ENCODE measurements at places on chromosomes 2 and 18. TPM values are rescaled to one million over a fixed set of nuclear protein-coding genes. Genes with fewer than 3 reads are reported as not detected.

DNA sequence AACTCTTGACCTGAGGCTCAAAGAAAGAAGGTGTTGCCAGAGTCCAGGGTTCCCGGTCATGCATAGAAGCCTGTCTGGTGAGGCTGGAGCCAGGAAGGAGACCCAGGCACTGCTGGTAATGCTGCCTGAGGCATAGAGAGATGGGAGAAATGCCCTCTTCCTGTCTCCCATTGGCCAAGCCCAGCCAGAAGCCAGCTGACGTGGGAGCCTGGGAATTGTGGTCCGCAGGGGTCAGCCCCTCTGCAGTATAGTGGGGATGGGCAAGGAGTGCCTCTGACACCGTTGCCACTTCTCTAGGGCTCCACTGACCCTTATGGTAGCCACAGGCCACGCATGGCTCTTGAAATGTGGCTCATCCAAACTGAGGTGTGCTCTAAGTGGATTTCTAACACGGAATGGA, 95.7 kb downstream of the CTIF start:
- DNase-seq = no peak

DNA sequence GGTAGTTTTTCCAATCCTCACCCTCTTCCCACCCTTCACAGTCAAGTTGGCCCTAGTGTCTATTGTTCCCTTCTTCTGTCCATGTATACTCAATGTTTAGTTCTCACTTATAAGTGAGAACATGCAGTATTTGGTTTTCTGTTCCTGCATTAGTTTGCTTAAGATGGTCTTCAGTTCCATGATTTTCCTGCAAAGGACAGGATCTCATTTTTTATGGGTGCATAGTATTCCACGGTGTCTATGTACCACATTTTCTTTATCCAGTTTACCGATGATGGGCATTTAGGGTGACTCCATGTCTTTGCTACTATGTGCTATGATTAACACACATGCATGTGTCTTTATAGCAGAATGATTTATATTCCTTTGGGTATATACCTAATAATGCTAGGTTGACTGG, 104.4 kb downstream of the STRN start:
- DNase-seq = no peak

GRCh38 chr2:181341855-181342600, 115.2 kb upstream of the ITGA4 start:
- DNase-seq = no peak

- no peak for DNase-seq
Observed at GRCh38 chr18:61290616-61291015, 42.6 kb upstream of the CDH20 start.

GRCh38 chr2:214730800-214731407, 78.6 kb downstream of the BARD1 start:
- peak; percentile 14 for DNase-seq

DNA sequence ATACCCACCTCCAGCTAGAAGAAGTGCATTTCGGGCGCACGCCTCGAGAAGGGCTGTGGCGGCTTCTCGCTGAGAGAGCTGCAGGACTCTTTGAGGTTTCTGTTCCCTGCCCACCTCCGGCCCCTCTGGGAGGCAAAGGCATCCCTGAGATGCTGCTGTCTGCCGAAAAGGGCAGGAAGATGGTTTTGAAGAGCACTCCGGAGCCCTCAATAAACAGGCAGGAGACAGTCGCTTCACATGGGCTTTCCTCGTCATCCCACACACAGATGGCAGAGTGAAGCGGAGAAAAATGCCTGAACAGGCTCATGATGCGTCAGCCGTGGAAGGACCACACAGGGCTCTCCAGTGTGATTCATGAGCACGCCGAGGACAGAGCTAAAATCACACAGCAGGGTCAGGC, 25.4 kb upstream of the GLI2 start:
- no peak for DNase-seq

DNA sequence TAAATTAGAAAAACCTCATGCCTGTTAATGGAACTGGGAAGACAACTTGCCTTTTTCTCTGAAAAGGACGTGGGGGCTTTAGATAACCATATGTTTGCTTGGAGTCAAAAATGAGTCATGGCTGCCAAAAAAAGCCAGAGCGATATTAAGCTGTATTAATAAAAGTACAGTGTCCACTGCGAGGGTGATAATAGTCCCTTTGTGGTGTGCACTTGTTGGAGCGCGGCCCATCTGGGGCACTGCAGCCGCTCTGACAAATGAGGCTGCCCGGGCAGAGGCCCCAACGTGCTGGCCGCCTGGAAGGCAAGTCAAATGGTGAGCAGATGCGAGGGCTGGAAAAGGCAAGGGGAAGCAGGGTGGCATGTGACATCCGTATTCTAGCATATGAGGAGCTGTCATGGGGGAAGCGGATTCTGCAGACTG, 103.3 kb upstream of the NCK2 start:
- peak; percentile 87 for DNase-seq

DNA sequence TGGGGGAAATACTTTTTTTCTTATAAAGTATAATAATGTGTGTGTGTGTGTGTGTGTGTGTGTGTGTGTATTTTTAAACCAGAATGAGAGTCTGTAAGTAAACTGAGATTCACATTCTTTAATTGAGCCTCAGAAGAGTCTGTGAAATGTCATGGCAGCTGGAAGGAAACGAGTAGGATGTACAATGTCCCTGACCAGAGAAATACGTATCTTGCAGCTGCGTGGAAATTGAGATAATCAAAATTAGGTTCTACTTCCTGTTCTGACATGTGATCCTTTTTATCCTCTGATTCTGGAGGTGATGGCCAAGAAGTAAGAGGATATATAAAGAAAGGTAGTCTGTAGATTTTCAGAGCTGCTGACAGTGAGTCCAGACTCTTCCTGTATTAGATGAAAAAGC, 50.0 kb downstream of the SH3RF3 start:
- DNase-seq = peak; percentile 54

DNA sequence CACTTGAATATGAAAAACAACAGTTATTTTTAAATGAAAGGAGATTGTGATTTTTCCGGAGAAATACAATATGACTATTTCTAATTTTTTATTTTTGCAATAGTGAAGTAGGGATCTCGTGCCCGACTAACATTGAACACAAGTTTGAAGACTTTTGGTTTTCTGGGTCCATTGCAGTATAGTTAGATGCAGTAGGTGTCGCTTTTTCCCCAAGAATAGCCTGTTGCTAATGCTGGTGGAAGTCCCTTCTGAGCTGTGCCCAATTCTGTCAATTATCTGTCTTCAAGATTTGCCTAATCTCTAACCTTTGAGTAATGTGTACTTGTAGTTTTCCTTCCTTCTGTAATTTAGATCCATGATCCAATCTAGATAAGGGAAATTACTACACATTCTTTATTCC, 36.5 kb downstream of the SEMA4F start:
- peak; percentile 64 for DNase-seq

DNA sequence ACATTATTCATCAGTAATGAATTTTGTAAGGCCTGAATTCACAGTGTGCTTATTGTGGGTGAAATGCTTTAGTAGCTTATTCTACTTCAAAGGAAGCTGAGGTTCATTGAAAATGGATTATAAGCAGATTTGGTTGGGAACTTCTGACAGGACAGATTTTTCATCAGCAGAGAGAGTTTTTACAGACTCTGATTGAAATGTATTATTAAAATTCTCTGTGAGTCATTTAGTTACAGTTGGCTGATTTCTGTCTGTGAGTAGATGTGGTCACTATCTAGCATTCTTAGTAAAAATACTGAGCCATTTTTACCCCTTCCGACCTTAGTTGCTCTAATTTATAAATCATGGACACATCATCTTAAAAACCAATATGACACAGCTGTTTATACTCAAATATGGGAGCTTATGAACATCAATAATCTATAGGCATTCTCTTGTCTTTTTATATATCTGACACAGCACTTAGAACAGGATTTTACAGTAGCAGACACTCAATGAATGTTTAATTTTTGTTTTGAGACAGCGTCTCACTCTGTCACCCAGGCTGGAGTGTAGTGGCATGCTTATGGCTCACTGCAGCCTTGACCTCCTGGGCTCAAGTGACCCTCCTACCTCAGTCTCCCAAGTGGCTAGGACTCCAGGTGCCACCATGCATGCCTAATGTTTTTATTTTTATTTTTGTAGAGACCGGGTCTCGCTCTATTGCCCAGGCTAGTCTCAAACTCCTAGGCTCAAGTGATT, 239.6 kb downstream of the BABAM2 start:
- no peak for DNase-seq

GRCh38 chr2:154402213-154402612, 296.3 kb upstream of the KCNJ3 start:
- peak; percentile 56 for DNase-seq

DNA sequence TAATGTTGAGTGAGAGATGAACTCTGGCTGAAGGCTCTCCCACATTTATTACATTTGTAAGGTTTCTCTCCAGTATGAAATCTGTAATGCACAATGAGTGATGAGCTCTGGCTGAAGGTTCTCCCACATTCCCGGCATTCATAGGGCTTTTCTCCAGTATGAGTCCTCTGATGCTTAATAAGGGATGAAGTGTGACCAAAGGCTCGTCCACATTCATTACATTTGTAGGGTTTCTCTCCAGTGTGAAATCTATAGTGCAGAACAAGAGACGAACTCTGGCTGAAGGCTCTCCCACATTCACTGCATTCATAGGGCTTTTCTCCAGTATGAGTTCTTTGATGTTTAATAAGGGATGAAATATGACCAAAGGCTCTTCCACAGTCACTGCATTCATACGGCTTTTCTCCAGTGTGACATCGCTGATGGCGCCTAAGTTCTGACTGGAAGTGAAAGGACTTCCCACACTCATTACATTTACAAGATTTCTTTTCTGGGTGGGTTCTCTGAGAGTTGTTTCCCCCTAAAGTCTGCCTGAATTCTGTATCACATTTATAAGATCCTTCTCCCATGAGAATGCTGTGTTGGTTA, 10.2 kb downstream of the ZNF514 start:
- no peak for DNase-seq

DNA sequence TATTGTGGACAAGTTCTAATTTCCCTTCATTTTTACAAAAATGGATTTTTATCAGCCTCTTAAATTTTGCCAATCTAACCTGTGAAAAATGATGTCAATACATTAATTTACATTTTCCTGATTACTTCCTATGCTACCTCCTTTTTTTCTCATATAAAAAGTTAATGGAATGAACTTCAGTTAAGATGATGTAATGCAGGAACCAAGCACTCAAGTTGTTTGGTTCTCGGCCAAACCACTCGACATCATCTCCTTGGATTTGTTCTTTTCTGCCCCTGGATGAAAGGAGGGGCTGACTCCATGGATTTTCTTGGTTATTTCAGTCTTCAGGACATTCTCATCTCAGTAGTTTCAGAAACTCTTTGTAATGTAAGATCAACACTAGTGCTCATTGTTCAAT, 253.1 kb upstream of the NXPH2 start:
- DNase-seq = peak; percentile 6

DNA sequence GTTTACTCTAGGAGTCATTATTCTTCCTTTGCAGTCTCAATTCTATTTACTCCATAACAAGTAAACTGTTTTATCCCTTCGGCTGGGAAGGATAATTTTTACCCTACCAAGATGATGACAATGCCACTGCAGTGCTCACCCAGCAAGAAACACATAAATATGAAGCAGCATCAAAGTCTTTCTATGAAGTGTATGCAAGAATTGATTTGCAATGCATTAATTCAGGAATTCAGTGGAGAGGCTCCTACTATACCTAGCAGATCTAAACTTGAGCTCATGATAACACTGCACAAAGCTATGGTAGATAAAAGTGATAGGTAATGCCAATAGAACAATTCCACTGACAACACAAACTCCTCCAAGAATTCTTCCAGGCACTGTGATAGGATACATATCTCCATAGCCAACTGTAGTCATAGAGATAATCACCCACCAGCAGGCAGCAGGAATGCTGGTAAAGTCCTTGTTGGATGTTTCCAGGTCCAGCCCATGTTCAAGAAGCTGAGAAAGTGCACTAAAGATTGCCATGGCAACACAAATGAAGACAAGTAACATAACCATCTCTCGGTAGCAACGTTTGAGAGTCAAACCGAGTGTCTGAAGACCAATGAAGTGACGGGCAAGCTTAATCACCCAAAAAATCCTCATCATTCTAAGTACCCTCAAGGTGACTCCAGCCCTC, 49.9 kb downstream of the KCNG3 start:
- DNase-seq = no peak

DNA sequence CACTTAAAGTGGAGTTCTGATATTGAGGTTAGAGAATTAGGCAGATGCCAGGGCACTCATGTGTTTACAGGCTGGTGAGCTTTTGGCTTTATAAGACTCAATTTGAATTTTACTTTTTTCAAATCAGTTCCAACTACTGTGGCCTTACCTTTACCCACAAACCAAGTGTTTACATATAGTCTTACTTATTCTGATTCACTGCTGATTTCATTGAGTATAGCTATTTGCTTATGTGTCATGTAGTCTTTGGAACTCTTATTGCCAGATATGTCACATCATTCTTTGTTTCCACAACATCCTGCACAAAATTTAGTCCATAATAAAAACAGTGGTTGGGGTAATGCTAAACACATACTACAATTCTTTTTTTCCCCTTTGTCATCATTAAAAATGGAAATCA, 96.5 kb downstream of the XIRP2 start:
- no peak for DNase-seq

GRCh38 chr2:239768031-239768790, 256.9 kb downstream of the NDUFA10 start:
- no peak for DNase-seq

DNA sequence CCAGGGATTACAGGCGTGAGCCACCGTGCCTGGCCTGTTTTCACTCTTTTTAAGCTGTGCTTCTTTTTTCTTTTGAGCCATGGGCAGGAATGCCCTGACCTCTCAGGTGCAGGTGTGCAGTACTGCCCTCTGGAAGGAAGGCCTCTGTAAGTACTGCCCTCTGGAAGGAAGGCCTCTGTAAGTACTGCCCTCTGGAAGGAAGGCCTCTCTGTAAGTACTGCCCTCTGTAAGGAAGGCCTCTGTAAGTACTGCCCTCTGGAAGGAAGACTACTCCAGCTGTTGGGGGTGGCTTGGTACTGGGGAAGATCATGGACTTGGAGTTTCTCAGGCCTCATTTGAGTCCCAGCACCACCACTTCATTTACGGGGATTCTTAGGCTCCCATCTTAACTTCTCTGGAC, 248.5 kb upstream of the ID2 start:
- DNase-seq = no peak

DNA sequence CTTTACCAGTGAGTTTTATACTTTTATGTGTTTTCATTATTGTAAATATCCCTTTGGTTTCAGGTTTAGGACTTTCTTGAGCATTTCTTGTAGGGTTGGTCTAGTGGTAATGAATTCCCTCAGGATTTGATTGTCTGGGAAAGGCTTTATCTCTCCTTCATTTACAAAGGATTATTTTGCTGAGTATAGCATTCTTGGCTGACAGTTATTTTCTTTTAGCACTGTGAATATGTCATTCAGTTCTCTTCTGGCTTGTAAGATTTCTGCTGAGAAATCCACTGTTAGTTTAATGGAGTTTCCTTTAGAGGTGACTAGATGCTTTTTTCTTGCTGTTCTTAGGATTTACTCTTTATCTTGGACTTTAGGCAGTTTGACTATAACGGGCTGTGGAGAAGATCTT, 373.9 kb downstream of the TSN start:
- DNase-seq = no peak

Gene NEU2
- total RNA-seq = not detected

Gene SIX3
- not detected for total RNA-seq

Gene MRO
- 0.21 TPM for total RNA-seq

Gene ANKRD23
- 96.8 TPM for total RNA-seq

Gene SMYD1
- total RNA-seq = 308 TPM

Gene WNT10A
- 5.7 TPM for total RNA-seq

Gene ALPP
- not detected for total RNA-seq
